ENCODE measurements at places on chromosomes 16 and 17.

DNA sequence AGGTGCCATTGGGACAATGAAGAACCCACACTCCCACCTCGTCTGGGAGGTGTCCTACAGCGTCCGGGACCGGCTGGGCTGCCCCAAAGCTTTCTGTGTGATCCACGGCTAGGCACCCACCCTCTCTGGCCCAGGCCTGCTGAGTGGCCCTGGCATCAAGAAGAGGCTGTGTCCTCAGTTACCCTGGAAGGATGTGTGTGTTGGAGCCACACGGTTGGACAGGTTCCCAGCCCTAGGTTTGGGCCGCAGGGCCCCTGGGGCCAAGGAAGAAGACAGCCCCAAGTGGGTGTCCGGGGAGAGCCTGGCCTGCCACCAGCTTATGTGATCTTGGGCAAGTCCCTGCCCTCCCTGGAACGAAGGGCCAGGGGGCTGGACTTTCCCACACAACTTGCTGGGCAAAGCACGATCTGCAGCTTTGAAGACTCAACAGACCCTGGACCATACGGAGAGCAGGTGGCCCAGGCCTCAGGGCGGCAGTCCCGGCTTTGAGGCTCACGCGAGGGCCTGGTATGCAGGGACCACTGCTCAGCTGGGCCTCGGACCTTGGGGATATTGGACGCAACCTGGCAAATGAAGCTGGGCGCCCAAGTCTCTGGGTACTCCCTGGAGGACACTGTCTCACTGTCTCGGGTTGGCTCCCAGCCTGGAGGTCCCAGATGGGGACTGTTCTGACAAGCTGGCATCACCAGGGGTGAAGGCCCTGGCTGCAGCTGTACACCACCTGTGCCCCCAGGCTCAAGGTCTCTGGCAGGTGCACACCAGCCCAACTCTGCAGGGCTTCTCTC lies 17.5 kb downstream of the MYBBP1A start:
- DNase-seq, result no peak

- DNase-seq, result no peak
These were observed 21.2 kb downstream of the ARHGAP17 start for GRCh38 chr16:24993722-24994686.

DNA sequence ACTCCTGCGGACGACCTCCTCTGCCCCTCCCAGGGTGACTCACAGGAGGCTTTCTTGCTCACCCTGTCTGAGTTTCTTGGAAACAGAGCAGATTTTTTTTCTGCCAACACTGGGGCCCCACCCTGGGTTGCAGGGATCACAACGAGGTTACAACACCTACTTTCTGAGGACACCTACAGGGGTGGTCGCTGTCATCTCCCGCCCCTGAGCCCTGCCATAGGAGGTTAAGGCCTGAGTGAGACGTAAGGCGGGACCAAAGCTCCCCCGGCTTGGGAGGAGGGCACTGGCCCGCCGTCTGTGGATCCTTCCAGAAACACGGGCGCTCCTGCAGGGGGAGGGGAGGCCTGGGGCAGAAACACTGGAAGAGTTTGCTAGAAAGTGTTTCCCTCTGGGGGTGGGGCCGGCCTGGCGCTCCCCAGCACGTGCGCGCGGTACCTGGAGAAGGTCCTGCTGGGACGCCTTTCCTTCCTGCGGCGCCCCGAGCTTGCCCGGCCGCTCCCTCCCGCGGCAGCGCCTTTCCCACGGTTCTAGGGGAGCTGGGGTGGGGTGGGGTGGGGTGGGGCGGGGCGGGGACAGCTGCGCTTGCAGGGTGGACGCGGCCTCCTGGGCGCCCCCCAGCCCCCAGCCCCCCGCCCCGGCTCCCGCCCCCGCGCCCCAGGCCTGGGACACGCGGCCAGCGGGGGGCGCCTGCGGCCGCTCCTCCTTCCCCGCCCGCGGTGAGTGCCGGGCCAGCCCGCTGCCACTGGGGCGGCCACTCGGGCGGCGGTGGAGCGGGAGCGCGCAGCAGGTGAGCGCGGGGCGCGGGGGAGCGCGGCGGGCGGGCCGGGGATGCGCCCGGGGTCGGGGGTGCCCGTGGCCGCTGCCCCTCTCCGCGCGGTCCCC lies 20.7 kb upstream of the ADCY7 start:
- peak; percentile 58 for DNase-seq

DNA sequence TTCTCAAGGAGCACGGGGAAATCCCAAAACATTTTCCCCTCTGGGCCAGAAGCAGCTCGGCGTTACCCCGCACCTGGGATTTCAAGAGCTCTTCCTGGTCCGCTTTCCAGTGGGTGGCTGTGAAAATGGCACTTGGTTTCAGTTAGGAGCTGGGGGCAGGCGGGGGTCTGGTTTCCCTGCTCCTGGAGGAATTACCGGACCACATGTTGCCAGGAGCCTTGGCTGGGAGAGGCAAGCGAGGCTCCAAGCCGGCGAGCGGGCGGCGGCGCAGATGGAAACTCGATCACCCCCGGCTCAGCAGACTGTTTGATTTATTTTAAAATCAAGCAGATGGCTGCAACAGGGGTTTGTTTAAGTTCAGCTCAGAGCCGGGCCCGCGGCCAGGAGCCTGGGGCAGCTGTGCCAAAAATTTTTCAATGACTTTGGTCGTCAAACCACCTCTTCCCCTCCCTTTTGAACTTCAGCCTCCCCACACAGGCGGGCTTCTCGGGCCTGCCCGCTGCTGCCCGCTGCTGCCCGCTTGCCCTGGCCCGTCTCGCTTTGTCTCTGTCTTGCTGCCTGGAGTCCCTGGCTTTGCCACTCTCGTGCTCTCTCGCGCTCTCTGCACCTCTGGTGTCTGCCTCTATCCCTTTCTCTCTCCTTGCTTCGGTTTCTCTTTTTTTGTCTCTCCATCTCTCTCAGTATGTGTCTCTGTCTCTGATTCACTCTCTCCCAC lies 108.0 kb upstream of the CIBAR2 start:
- no peak for DNase-seq

- DNase-seq, result no peak
These were observed 11.8 kb downstream of the ASPHD1 start for GRCh38 chr16:29912087-29912486.

DNA sequence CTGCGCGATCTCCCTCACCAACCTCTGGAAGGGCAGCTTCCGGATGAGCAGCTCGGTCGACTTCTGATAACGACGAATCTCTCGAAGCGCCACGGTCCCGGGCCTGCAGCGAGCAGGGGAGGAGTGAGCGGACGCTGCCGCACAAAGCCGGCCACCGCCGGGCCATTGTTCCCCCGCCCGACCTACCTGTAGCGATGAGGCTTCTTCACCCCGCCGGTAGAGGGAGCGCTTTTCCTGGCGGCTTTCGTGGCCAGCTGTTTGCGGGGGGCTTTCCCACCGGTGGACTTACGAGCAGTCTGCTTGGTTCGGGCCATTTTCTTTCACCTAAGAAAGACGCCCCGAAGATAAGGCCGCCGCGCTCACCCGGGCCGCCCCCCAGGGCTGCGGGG lies 5.8 kb upstream of the UNK start:
- DNase-seq, result no peak

Data from activated T-cell treated with anti-CD3 and anti-CD28 coated beads for 48 hours (primary cell).